ENCODE measurements at places on chromosomes 1 and 21.
A peak's percentile ranks its signal among the peaks of the same experiment; 100 is the strongest.

- no peak for DNase-seq
These were observed 24.9 kb downstream of the KCNN3 start for GRCh38 chr1:154845174-154845573.

DNA sequence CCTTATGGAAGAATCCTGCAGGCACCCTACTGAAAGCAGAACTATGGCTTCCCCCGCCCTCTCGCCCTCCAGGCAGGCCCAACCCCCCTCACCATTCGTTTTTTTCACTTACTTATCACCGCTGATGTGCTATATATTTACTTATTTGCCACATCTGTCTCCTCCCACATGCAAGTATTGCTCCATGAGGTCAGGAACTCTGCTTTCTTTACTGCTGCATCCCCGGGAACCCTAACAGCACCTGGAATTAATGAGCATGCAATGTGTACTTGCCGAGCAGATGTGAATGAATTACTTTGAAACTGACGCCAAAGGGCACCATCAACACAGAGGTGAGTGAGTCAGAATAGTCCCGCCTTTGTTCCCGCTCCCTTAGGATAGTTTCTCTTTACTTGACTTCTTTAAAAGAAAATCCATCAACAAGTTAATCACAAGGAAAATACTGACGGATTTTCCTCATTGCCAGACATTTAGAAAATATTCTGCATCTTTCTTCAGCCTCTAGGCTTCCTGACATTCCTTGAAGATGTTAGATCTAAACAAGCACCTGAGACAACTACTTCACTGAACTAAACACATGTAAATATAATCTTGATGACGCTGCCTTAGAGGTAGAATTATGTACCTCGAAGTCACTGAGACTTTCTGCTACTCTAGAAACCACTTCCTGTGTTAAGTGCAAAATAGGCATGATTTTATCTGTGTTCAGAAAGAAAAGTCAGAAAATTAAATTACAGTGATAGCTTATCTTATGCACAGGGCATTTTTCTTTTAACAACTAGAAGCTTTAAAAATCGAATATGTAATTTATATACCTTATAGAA is 17.5 kb upstream of the RAB4A start:
- DNase-seq, result no peak

DNA sequence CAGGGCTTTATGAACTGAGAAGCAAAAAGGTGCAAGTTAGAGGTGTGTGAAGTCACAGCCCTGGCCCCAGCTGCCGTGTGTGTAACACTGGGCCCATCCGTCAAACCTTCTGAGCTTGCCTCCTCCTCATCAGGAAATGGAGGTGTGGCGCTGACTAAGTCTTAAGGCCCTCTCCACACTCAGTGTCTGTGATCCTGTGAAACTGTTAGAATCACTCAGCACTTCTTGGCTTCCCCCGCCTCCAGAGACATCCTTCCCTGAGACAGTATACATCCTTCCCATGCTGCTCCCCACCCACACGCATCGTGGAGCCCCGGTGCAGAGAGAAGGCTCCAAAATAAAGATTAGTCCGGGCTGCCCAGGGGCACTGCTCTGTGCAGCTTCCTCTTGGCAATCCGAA is 33.3 kb downstream of the LRP8 start:
- peak; percentile 10 for DNase-seq

- DNase-seq, result no peak
These were observed 6.5 kb downstream of the MEX3A start for GRCh38 chr1:156075775-156076204.

- DNase-seq, result no peak
These were observed 1267.9 kb downstream of the MRPL39 start for GRCh38 chr21:24339406-24339805.

DNA sequence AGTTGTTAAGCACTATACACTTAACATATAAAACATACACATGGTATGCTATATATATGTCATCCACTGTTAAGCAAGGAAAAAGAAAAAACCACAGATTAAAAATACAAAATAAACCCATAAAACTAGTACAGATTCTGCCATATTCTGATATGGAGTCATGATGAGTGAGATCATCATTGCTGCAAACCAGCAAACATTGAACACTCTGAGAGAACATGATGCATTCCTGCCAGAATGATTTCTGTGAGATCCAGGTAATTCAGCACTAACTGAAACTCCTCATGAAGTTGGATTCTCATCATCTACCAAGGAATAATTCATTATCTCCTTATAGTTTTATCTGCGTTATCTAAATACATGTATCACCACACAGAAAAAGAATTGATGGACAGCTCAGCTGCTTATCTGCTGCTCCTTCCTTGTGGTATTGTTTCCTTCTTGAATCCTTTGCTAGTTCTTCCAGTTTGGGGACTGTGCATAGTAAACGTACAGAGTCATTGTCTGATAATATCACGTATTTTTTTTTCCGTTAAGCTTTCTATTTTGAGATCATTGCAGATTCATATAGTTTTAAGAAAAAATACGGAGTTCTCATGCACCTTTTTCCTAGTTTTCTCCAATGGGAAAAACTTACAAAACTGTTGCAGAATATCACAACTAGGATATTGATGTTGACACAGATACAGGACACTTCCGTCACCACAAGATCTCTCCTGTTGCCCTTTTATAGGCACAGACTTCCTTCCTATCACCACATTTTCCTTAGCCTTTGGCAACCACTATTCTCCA is 9.3 kb downstream of the RAB4A start:
- no peak for DNase-seq

DNA sequence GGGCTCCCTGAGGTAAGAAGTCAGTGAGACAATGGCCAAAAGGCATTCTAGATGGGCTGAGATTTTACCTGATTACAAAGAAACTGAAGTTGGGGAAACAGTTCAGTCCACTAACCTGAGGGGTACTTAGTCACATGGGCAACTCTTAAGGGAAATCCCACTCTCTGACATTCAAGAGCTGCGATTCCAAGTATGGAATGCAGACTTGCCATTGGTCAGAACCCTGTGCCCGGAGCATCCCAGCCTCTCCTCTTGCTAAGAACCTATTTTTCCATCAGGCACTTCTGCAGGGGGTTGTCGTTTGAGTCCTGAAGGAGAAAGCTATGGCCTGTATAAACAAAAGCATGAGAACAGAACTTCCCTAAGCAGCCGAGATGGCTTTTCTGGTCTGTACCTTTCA is 434.9 kb upstream of the DAB1 start:
- no peak for DNase-seq

DNA sequence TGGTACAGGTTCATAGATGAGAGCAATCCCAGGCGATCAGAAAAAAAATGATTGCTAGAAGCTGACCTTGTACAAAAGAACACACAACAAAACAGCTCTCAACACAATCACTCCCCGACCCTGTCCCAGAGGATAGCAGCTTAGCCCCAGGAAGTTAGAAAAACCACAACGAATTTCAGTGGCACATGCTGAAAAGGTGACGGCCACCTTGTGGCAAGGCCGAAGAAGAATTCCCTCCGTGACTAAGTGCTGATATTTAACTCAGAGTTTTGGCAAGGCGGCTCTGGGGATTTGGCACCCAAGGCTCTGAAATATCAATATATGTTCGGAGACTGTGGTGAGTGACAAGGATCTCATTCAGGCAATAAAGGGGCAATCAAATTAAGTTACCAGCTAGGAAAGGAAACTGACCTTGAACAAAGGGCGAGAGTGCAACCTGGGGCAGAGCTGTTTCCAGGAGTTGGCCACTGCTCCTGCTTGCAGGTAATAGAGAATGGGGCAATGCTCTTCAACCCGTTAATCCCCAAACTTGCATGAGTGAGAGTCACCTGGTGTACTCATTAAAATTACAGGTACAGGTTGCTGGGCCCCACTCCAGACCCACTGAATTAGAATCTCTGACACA is 96.2 kb downstream of the BEND5 start:
- DNase-seq, result no peak

GRCh38 chr1:64923294-64923718 is 43.0 kb downstream of the JAK1 start:
- DNase-seq, result no peak

GRCh38 chr1:23585321-23586022 is 26.2 kb upstream of the ID3 start:
- no peak for DNase-seq

- DNase-seq, result no peak
These were observed 710.6 kb downstream of the MATN1 start for GRCh38 chr1:30012455-30013440.

All from stimulated activated CD8-positive, alpha-beta memory T cell treated with anti-CD3 and anti-CD28 coated beads, Interleukin-4, amount 100 ng/mL, for 4 hours (primary cell).